Upper lobe of right lung (tissue), 1 donor: ENCODE measurements at places on chromosomes 13 and 19. TPM values are rescaled to one million over a fixed set of nuclear protein-coding genes. Genes with fewer than 3 reads are reported as not detected.
A peak's percentile ranks its signal among the peaks of the same experiment; 100 is the strongest.

DNA sequence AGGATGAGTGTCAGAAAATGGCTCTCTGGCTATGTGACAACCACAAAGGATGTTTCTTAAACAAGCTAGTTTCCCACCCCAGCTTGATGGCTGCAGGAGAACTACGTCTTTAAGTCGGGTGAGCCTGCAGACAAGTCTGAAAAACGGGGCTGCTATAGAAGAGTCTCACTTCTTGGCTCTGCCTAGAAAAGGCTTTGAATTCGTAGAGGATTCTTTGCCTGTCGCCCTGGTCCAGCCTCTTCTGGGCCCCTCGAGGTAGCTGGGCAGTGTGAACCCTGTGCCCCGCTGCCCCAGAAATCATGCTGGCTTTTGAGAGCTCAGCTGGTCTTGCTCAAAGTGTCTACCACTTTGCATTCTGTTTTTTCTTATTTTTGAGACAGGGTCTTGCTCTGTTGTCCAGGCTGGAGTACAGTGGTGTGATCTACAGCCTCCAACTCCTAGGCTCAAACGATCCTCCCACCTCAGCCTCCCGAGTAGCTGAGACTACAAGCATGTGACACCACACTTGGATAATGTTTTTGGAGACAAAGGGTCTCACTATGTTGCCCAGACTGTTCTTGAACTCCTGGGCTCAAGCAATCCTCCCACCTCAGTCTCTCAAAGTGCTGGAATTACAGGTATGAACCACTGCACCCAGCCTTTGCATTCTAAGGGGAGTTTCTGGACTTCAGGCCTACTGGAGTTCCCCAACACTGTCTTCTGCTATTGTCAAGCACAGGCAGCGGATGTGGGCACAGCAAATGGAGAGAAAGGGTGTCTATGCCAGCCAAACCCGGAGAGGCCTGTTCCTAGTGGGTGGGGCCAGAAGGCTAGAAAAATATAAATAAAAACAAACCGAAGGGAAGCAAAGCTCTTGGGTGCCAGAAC, 6.5 kb downstream of the CEBPA start:
- no peak for DNase-seq

Gene TNFSF9
- total RNA-seq = 7.4 TPM

DNA sequence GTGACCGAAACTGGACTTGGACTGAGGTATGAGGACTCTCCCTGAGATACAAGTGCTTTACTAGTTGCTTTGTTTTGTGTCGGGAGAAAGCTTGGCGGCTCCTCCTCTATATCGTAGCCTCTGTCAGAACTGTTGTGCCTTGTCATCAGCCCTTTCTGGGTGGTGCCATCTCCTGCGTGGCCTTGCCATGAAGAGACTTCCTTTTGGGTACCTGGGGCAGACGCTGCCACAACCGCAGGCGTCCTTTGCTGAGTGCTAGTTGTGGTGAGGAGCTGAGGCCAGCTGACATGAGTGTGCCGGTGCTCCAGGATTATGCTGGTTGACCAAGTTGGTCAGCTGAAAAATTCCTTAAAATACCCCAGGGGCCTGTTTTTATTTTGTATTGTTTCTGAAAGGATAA, 124.5 kb downstream of the AKAP11 start:
- DNase-seq = no peak

DNA sequence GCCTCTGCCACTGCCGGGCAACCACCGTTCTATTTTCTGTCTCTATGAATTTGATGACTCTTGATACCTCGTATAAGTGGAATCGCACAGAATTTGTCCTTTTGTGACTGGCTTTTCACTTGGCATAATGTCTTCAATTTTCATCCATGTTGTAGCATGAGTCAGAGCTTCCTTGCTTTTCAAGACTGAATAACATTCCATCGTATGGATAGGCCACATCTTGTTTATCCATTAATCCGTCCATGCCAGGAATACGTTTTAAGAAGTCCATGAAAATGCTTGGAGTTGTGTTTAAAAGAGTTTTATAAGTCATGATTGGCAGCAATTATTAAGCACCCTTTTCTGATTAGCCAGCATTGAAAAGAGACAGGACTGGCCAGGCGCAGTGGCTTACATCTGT, 53.6 kb upstream of the CLDN10 start:
- DNase-seq = no peak

Gene TPTE2
- not detected for total RNA-seq

Gene UBA52
- total RNA-seq = 840 TPM

Gene LHB
- total RNA-seq = not detected

Gene CYSLTR2
- 0.67 TPM for total RNA-seq

Gene LACC1
- 10.3 TPM for total RNA-seq

Gene MYH14
- 146 TPM for total RNA-seq

DNA sequence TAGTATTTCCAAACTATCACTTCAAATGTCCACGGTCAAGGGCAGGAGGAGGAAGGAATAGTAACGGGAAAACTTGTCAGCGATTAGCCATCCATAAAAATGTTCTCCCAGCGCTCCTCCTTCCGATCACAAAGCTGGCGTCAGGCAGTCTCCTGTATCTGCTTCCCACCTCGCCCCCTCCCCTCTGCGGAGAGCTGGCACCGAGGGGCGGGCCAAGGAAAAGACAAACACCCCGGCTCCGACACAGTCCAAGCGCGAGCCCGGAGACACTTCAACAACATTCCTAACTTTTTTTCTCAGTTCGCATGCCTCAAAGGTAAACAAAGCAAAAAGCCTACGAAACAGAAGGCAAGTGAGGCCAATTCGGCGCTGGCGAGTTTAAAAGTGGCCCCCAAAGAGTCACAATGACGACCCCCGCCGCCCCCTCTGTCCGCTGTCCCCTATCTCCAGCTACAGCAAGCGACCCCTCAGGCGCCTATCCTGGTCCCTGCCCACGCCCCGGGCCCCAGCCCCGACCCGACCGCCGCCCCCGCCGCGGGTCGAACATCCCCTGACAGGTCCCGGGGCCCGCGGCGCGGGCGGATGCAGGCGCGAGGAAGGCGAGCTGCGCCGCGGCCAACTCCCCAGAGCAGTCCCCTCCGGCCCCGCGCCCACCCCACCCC, 736 bp downstream of the SMAD9 start:
- DNase-seq = peak; percentile 76

- no peak for DNase-seq
Observed at GRCh38 chr13:99053636-99054233, 75.9 kb upstream of the DOCK9 start.

DNA sequence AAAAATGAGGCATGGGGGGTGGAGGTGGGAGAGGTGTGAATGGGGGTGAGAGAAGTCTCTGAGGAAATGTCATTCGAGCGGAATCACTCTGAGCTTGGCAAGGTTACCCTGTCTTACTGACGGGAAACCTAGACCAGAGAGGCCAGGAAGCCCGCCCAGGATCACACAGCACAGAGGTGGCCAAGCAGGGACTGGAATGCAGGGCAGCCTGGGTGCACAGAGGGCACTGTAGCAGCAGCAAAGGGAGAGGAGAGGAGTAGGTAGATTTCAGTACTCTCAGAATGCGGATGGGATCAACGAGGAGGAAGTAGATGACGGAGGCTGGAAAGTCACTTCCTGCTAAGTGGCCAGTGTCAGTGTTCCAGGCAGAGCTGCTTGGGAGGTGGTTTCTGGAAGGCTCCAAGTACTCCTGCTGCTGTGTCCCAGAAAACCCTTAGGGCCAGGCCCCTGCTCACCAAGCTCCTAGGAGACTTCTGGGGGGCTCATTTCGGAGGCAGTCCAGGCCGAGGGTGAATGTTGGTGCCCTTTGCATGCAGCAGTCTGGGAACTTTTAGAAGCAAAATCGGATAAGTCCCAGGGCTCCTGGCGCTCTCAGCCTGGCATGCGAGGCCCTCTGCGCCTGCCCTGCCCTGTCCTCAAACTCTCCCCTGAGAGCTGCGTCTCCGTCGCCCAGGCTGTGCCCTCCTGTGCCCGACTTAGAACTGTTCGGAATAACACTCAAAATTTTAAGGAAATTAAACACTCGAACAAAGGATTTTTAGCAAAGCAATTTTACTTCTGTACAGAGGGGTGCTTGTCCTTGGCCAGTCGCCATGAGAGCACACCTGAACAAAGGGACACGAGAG, 33.5 kb downstream of the DNM2 start:
- DNase-seq = peak; percentile 85

GRCh38 chr19:17721821-17722220, 2.5 kb downstream of the MAP1S start:
- DNase-seq = peak; percentile 88

- no peak for DNase-seq
Observed at GRCh38 chr13:64471916-64472315, 2758.2 kb downstream of the PCDH9 start.

Gene DIRAS1
- 1.8 TPM for total RNA-seq

Gene FUT1
- total RNA-seq = 19.9 TPM

Gene GRAMD1A
- 107 TPM for total RNA-seq

Gene MAP1S
- 71.4 TPM for total RNA-seq

DNA sequence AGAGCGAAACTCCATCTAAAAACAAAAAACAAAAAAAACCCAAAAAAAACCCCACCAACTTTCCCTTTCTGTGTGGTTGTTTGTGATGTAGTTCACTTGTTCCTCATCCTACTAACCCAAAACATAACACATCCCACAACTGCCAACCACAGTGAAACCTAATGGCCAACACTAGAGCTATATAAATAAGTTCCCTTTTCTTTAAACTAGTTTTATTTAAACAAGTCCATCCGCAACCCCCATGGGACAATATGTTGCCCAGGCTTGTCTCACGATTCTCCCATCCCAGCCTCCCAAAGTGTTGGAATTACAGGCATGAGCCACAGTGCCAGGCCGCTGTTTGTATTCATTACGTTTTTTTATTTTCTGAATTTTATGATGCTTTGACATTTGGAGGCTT, 71.2 kb upstream of the ADGRE5 start:
- DNase-seq = no peak

- DNase-seq = no peak
Observed at GRCh38 chr13:114264886-114265611, 16.4 kb upstream of the UPF3A start.

Gene C19orf81
- 3.9 TPM for total RNA-seq

- no peak for DNase-seq
Observed at GRCh38 chr13:24672141-24673132, 7.8 kb upstream of the ATP12A start.

- DNase-seq = peak; percentile 97
Observed at GRCh38 chr19:1249298-1249989, 1.1 kb downstream of the MIDN start.

DNA sequence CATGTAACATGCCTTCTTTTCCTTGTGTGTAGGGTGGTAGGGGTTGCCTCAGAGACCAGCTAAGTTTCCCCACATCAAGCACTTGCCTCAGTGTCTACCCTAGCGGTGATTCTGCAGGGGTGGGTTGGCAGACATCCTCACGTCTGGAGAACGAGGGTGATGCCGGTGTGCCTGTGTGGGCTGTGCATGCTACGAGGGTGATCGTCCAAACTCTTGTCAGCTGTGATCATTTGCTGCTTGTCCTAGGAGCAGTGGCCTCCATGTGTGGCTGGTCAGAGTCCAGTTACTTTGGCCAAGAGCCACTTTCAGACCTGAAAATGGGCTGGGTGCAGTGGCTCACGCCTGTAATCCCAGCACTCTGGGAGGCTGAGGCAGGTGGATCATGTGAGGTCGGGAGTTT, 5.1 kb downstream of the GPI start:
- DNase-seq = no peak

GRCh38 chr13:37023871-37024270, 23.3 kb downstream of the EXOSC8 start:
- DNase-seq = no peak

GRCh38 chr13:43846496-43847158, 32.9 kb downstream of the CCDC122 start:
- no peak for DNase-seq

Gene ZNF766
- total RNA-seq = 17.5 TPM

Gene GPR180
- total RNA-seq = 6.0 TPM

DNA sequence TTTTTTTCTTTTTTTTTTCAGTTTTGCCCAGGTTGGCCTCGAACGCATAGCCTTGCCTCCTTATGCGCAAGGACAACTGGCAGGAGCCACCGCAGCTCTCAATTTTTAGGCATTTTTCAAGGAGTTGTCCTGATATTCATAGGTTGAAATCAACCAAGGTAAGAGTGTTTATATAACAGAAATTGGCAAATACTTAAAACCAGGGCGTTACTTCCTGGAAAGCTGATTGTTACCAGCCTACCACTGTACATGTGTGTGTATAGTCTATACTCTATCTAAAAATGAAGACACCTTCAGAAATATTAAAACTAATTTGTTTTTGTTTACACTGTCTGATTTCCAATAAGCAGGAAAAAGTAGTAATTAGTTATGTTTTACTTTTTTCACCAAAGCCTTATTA, 39.2 kb downstream of the GPC6 start:
- DNase-seq = no peak

Gene DOCK6
- 138 TPM for total RNA-seq

DNA sequence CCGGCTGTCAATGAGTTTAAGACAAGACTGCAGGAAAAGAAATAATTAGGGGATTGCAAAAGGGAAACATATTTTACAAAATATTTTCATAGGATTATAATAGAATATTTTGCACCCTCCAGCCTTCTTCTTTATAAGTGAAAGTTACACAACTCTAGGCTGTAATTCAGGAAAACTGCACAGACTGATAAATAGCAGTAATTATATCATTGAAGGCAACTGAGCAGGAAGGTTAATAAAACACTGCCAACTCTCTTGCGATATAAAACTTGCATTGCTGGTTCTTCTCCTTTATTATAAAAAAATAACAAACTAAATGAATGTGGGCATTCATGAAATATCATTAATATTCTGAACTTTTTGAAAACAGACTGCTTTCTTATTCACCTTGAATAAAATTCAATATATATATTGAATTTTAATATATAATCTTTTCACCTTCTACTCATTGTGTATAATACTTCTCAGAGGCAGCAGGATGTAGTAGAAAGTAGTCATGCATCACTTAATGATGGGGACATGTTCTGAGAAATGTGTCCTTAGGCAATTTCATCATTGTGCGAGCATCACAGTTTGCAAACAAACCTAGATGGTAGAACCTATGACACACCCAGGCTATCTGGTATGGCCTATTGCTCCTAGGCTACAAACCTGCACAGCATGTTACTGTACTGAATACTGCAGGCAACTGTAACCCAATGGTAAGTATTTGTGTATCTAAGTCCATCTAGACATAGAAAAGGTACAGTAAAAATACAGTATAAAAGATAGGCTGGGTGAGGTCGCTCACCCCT, 24.9 kb upstream of the STARD13 start:
- no peak for DNase-seq

DNA sequence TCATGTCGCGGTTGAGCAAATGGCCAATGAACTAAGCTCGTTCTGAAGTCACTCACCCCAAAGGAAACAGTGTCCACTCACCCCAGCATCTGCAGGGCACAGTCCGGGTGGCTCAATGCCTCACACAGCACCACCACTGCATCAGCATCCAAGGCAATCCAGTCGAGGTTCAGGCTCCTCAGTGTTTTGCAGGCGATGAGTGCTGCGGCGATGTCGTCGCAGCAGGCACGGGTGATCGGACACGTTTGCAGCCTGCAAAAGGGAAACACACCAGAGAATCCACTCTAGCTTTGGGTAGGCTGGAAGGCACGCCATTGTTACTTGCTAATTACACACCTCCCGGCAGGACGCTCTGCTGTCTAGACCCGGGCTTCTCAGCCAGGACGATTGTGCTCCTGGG, 26.5 kb downstream of the NLRP9 start:
- DNase-seq = no peak

Gene ARL11
- 4.4 TPM for total RNA-seq

Gene CADM4
- 8.7 TPM for total RNA-seq

- DNase-seq = no peak
Observed at GRCh38 chr19:42554046-42554575, 25.8 kb upstream of the CEACAM1 start.
